ENCODE measurements at places on chromosomes 7 and 10.

GRCh38 chr10:106680061-106680460, 484.4 kb downstream of the SORCS1 start:
- H3K36me3 ChIP-seq, result no peaks in the 10 kb centered on the region
- no peaks in the 10 kb centered on the region for H3K27me3 ChIP-seq
- H3K4me3 ChIP-seq, result no peak overlapping the region
- H3K27ac ChIP-seq, result no peak overlapping the region
- H3K4me1 ChIP-seq, result no peaks in the 10 kb centered on the region

DNA sequence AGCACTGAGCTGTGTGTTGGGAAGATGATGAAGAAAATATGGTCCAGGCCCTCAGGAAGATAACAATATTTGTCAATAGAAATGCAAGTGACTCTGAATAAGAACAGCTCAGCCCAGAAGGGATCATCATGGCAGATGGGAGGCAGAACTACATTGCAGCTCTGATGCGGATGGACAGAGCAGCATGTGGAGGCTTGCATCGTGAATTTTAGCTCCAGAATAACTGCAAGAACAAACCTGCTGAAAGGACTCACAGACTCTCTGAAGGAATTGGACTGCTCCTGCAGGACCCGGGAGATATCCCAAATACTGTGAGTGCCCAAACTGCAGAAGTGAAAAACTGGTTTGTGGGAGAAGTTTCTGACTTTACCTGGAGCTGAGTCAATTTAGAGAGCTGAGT, 80.6 kb upstream of the LAMB4 start:
- H3K27ac ChIP-seq, result no peak overlapping the region
- no peaks in the 10 kb centered on the region for H3K27me3 ChIP-seq
- no peak for ATAC-seq
- H3K36me3 ChIP-seq, result peaks cover 7% of the 10 kb centered on the region
- H3K4me3 ChIP-seq, result no peak overlapping the region

DNA sequence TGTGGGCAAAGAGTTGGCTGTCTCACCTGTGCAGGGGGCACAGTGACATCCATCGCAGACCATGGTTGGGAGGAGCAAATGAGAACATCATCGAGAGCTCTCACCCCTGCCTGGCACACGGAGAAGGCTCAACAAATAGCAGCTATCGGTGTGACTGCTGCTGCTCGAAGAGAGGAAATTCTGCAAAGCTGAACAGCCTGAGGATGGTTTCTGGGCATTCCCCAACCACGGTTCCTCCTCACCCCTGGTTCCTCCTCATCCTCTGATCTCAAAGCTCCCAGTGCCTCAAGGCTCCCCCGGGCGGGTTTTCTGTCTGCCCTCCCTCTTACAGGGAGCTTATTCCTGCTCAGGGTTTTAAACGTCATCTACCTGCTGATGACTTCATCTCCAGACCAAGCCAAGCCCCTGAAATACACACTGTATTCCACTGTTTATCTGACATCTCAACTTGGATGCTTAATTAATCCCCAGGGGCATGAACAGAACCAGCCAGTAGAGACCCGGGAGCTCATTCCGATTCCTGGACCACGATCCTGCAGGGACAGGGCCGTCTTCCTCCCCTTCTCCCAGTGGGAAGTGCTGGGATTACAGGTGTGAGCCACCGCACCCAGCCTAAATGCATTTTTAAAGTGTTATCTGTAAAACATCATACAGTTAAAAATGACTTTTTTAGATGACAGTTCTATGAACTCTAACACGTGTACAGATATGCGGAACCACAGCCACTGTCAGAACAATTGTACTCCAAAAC, 19.5 kb upstream of the NOM1 start:
- H3K27ac ChIP-seq, result no peak overlapping the region
- H3K4me1 ChIP-seq, result peaks cover 9% of the 10 kb centered on the region
- no peak overlapping the region for H3K4me3 ChIP-seq
- no peak for ATAC-seq

- H3K4me1 ChIP-seq, result no peaks in the 10 kb centered on the region
- ATAC-seq, result no peak
- no peak overlapping the region for H3K27ac ChIP-seq
- H3K4me3 ChIP-seq, result no peak overlapping the region
- no peaks in the 10 kb centered on the region for H3K36me3 ChIP-seq
- peaks cover 12% of the 10 kb centered on the region for H3K27me3 ChIP-seq
Measured at GRCh38 chr10:29811751-29812427, 177.1 kb upstream of the SVIL start.

GRCh38 chr7:139739863-139740597, 37.8 kb downstream of the HIPK2 start:
- peaks cover 39% of the 10 kb centered on the region for H3K36me3 ChIP-seq
- no peak overlapping the region for H3K4me3 ChIP-seq
- H3K27me3 ChIP-seq, result no peaks in the 10 kb centered on the region

DNA sequence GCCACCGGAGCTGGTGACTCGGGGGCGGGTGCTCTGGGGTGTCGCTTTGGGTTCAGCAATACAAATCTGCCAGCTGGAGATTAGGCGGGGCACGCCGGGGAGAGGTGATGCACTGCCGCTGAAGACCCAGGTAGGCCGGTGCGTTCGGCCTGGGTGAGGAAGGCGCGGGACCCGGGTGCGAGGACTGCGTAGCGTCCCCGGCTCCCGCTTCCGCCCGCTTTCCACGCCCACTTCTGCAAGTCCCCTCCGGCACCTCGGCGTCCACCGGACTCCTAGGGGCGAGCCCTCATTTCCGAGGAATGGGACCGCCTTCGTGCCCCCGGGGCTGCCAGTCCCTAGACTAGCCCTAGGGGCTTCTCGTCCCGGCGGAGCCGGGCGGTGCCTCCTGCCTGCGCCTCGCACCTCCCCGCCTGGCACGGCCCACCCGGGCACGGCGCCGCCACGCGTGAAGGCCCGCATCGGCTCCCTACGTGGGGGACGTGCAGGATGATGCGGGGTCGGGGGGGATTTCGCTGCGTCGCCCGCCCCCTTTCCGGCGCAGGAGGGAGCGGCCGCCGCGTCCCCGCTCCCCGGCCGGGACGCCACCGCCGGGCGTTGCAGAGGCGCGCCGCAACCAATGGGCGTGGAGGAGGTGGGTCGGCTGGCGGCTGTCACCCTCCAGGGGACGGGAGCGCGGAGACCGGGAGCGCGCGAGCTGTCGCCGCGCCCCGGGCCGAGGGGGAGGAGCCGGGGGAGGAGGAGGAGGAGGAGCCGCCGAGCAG, 40.0 kb downstream of the HK1 start:
- peak overlapping the region; percentile 90 for H3K27ac ChIP-seq
- peaks cover 36% of the 10 kb centered on the region for H3K4me1 ChIP-seq
- H3K36me3 ChIP-seq, result no peaks in the 10 kb centered on the region
- H3K27me3 ChIP-seq, result no peaks in the 10 kb centered on the region
- ATAC-seq, result peak; percentile 95

DNA sequence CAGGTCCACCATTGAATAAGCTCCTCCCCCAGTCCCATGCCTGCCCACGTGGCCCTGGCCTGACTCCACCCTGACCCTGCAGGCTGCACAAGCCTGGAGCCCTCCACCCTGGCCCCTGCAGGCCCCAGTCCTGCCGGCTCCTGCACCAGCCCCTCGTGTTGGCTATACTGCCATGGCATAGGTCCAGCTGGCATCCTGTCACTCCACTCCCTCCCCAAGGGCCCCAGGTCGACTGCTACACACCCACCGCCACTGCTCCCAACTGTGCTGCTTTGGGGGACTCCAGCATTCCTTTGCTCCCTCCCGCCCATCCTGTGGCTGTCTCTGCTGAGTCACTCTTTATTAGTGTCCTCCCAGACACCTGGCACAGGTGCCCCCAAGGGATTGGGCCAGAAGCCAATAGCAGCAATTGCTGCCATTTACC, 32.4 kb upstream of the HSPA12A start:
- H3K36me3 ChIP-seq, result no peaks in the 10 kb centered on the region
- H3K27me3 ChIP-seq, result peaks cover 43% of the 10 kb centered on the region
- no peak overlapping the region for H3K4me3 ChIP-seq

DNA sequence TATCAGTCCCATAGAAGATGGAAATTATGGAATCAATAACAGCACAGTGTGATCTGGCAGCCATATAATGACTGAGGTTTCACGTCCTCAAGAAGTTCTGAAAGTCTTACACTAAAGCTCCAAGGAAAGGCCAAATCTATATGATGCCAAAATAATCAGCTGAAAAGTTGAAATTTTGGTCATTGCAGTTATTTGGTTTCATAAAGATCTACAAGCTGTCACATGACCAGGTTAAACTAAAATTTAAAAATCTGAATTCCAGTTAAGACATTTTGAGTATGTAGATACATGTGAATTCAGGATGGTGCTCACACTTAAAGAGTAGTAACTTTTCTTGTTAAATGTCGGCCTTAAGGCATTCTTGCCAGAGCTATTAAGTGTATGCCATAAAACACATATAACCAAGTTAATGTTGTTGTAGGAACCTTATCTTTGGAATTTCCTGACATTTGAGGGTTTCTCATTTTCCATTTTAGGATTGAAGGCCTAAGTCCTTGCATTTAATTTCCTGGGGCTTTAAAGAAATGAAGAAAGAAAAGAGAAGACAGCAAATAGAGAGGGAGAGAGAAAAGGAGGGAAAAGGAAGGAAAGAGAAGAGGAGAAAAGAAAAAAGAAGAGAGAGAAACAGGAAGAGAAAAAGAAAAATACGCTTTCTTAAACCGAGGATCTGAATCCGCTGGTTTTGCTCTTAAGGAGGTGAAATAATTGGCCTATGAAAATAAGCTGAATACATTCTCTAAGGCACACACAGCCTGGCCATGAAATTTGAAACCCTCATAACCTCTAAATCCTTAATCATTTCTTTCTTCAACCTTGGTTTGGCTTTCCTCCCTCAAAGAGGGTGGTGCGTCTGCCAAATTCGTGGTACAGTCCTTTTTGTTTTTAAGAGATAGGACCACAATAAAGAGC, 43.8 kb downstream of the DENND2A start:
- no peak for ATAC-seq
- peaks cover 43% of the 10 kb centered on the region for H3K27me3 ChIP-seq
- H3K27ac ChIP-seq, result no peak overlapping the region
- H3K4me3 ChIP-seq, result no peak overlapping the region
- H3K4me1 ChIP-seq, result peaks cover 1% of the 10 kb centered on the region

DNA sequence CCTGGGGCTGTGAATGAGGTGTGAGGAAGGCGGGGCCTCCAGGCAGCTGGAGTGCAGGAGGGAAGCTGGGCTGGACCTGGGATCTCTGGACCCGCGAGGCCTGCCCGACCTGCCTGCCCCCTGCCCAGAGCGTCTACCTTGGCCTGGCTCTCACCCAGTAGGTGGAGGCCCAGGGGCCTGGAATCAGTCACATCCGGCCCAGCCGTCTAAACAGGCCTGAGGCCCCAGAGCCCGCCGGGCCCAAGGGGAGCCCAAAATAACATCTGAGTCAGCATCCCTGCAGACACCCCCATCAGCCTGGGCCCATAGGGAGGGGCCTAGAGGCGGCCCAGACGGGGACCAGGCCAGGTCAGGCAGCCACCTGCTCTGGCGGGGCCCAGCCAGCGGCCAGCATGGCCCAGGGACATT, 15.1 kb upstream of the ELN start:
- H3K27ac ChIP-seq, result peak overlapping the region; percentile 90
- peak; percentile 87 for ATAC-seq
- peaks cover 12% of the 10 kb centered on the region for H3K4me1 ChIP-seq
- H3K27me3 ChIP-seq, result peaks cover 14% of the 10 kb centered on the region
- peak overlapping the region; percentile 36 for H3K4me3 ChIP-seq

DNA sequence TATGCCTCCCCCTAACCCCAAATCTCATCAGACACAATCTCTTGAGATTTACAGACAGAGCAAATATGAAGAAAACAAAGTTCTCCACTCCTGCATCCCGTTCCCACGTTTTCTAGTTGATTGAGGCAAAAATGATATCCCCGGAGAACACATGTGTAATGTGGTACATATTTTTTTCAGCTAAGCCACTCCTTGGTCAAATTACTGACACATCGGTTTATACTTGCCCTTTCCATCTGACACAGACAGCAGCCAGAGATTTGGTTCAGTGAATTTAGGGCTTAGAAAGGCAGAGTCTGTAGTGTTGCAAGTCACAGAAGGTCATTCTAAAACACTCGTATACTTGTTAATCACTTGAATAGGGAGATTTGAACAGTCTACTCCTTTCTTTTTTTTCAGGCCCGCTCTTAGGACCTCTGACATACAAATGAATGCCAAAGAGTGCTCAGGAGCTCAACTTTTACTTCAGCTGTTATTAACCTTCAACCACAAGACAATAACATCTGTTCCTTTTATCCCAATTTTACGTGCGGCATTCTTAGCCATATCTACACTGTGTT, 1.8 kb upstream of the DDX50 start:
- no peaks in the 10 kb centered on the region for H3K27me3 ChIP-seq
- H3K4me3 ChIP-seq, result peak overlapping the region; percentile 5
- peaks cover 4% of the 10 kb centered on the region for H3K36me3 ChIP-seq
- peaks cover 24% of the 10 kb centered on the region for H3K4me1 ChIP-seq

GRCh38 chr10:105691811-105692210, 1050.7 kb downstream of the SORCS3 start:
- no peaks in the 10 kb centered on the region for H3K27me3 ChIP-seq
- no peaks in the 10 kb centered on the region for H3K36me3 ChIP-seq
- H3K4me3 ChIP-seq, result no peak overlapping the region
- no peaks in the 10 kb centered on the region for H3K4me1 ChIP-seq

GRCh38 chr7:87000344-87000743, 59.1 kb downstream of the ELAPOR2 start:
- H3K4me1 ChIP-seq, result no peaks in the 10 kb centered on the region
- no peak overlapping the region for H3K27ac ChIP-seq
- no peaks in the 10 kb centered on the region for H3K36me3 ChIP-seq
- no peak for ATAC-seq
- no peaks in the 10 kb centered on the region for H3K27me3 ChIP-seq

DNA sequence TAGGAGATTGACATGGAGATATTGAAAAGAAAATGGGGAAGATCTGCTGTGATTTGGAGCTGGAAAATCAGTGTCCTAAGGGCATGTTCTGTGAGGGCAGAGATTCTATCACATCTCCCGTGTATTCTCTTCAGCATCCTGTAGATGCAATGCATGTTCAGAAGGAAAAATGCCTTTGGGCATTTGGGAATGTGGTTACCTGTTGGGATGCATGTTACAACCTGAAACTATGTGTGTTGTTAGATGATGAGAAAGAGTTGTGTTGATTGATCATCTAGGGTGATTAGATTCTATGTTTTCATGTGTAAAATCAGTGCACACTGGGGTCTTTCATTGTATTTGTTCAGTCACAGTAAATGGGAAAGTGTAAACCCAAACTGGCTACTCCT, 14.7 kb downstream of the CUZD1 start:
- H3K27ac ChIP-seq, result no peak overlapping the region
- H3K27me3 ChIP-seq, result peaks cover under 1% of the 10 kb centered on the region
- peaks cover 36% of the 10 kb centered on the region for H3K36me3 ChIP-seq
- no peak overlapping the region for H3K4me3 ChIP-seq

- H3K4me1 ChIP-seq, result peaks cover 40% of the 10 kb centered on the region
Measured at GRCh38 chr7:5586963-5587348, 163.3 kb upstream of the TNRC18 start.

GRCh38 chr7:33836797-33837355, 68.5 kb upstream of the BMPER start:
- H3K4me3 ChIP-seq, result no peak overlapping the region
- no peak overlapping the region for H3K27ac ChIP-seq
- no peaks in the 10 kb centered on the region for H3K36me3 ChIP-seq
- no peak for ATAC-seq

GRCh38 chr10:5910323-5911100, 20.5 kb downstream of the FBH1 start:
- H3K4me1 ChIP-seq, result peaks cover 13% of the 10 kb centered on the region
- H3K36me3 ChIP-seq, result peaks cover 88% of the 10 kb centered on the region
- no peak overlapping the region for H3K4me3 ChIP-seq
- H3K27ac ChIP-seq, result no peak overlapping the region
- ATAC-seq, result no peak

- peak overlapping the region; percentile 84 for H3K4me3 ChIP-seq
- peaks cover 24% of the 10 kb centered on the region for H3K36me3 ChIP-seq
- peaks cover 47% of the 10 kb centered on the region for H3K27me3 ChIP-seq
Measured at GRCh38 chr10:93061594-93062513, 1.3 kb downstream of the CYP26C1 start.

All from stimulated activated memory B cell treated with anti-CD40 and anti-IgM and Interleukin-4, amounts not matched to agents 10 μg/mL and 1 μg/mL and 100 μg/mL, for 72 hours (primary cell).